ENCODE measurements at places on chromosomes 12 and 14. TPM values are rescaled to one million over a fixed set of nuclear protein-coding genes. Genes with fewer than 3 reads are reported as not detected.

DNA sequence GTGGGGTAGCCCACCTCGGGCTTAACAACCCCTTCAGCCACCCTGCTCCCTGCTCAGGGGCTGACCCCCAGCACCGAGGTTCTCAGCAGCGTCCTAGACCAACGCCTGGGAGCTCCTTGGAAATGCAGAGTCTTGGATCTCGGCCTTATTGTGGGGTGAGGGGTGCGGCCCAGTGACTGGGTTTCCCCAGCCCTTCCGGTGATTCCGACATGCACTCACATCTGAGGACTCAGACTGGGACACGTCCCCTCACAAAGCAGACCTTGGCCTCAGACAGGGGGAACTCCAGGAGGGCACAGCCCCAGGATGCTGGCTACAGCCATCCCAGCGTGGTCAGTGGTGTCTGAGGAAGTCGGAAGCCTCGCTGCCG is 117.7 kb downstream of the RFLNA start:
- no peak for DNase-seq

The PIGH gene
- total RNA-seq = 12.8 TPM

DNA sequence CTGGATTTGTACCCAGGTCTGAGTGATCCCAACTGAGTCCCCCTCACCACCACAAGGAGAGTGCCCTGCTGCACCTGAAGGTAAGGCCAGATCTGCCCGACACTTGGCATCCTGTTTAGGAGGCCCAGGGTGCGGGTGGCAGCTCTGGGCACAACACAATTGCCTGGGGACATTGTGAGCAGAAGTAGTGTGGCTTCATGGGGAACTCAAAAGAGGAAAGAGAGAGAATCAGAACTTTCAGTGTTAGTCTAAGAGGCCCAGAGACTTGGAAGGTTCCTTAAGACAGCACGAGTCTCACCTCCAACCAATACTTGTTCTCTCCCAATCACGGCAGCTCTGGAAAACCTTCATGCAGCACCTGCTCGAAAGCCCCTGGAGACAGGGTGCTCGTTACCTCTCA is 6.6 kb upstream of the SLC8B1 start:
- no peak for DNase-seq

The NTN4 gene
- 76.8 TPM for total RNA-seq

DNA sequence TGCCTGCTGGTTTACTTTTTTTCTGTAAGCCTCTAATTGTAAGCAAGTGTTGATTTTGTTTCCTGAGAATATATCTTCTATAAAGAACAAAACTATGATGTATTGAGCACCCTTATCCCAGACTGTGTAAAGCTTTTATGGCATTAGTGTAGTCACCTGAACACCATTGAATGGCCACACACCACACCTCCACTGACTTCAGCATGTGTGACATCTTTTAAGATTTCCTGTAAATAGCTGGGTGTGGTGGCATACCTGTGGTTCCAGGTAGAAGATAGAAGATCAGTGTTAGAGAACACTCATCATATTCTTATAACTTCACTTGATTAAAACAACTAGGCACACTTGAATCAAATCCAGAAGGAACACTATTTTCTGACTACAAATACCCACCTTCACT is 51.3 kb downstream of the WBP11 start:
- no peak for DNase-seq

DNA sequence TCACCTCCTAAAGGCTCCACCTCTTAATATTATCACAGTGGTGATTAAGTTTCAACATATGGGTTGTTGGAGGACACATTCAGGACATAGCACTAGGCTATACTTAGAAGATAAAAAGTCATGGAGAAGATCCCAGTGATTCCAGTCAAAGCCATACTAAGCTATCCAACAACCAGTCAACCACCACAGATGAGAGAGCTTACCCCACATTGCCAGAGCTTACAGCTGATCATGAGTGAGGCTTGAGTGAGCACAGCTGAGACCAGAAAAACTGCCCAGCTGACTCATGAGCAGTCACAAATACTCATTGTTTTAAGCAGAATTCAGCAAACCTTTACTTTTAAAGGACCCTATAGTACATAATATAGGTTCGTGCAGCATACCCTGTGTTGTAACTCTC is 85.1 kb downstream of the DRAM1 start:
- no peak for DNase-seq

The TGM1 gene
- 0.96 TPM for total RNA-seq

The PSMC1 gene
- 121 TPM for total RNA-seq

The SIRT4 gene
- total RNA-seq = 6.5 TPM
